ENCODE measurements at places on chromosomes 1 and 21. TPM values are rescaled to one million over a fixed set of nuclear protein-coding genes. Genes with fewer than 3 reads are reported as not detected.

Gene TRIM58
- 46.9 TPM for total RNA-seq

Gene MSH4
- total RNA-seq, result not detected

DNA sequence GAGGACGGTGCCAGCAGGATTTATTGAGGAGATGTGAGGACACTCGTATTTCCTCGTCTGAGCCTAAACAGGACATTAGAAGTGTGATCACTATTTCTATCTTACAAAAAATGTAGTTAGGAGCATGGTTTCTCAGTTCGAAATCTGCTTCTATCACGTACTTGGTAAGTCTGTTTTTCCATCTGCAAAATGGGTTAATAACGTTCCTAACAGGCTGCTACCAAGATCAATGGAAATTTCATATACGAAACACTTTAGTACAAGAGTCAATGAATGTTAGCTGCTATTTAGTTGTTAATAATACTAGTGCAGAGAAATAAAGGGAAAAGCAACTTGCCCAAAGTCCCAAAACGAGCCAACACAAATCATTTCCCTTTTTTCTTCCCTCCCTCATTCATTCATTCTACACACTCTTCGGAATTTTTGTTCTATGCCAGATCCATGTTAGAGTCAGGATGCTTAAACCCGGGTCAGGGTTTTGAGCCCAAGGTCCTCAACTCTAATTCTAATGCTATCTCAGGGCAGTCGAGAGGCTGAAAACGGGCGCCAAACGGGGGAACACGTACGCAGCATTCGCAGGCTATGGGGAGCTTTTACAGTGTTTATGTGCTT is 608 bp downstream of the SNRNP40 start:
- peak overlapping the region; percentile 81 for H3K4me3 ChIP-seq
- no peaks in the 10 kb centered on the region for H3K27me3 ChIP-seq
- peaks cover 32% of the 10 kb centered on the region for H3K4me1 ChIP-seq
- H3K36me3 ChIP-seq, result peaks cover 25% of the 10 kb centered on the region
- H3K27ac ChIP-seq, result peak overlapping the region; percentile 37

DNA sequence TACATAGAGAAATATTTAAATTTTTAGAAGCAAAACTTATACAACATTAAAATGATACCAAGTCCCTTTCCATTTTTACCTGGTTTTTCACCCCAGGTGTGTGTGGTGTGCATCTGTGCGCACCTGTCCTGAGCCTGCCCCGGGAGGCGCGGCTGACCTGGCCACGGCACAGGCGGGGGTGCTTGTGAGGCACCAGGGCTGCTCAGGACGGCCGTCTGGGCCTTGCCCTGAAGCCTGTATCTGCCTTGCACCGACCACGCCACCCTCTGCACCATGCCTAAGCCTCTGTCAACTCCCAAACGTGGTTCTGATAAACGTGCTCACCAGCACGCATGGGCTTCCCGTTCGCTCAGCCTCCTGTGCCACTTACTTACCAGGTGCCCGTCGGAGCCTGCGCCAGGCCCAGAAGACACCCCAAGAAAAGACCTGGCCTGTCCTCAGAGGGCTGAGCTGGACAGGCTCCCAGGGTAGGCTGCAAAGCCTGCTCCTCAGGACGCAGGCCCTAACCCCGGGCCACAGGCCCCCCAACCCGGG is 20.9 kb downstream of the PANK4 start:
- no peak overlapping the region for H3K27ac ChIP-seq
- H3K4me1 ChIP-seq, result no peaks in the 10 kb centered on the region
- H3K36me3 ChIP-seq, result peaks cover 27% of the 10 kb centered on the region
- DNase-seq, result no peak

DNA sequence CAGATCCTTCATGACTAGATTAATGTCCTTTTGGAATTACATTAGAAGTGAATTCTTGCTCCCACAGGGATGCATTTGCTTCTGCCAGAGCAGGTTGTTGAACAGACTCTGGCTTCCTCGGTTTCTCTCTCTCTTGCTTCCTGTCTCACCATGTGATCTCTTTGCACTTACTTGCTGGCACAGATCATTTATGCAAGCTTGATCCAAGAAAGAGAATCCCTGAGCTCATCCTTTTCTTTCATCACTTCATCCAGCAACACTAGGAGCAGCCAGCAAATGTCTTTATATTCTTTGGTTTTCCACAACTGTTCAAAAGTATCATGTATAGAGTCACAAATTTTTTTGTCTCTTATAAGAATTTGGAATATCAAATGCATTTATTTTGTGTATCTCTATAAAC is 313.5 kb downstream of the ZNF326 start:
- H3K27me3 ChIP-seq, result peaks cover 33% of the 10 kb centered on the region
- H3K36me3 ChIP-seq, result no peaks in the 10 kb centered on the region
- H3K27ac ChIP-seq, result no peak overlapping the region
- H3K4me1 ChIP-seq, result no peaks in the 10 kb centered on the region
- DNase-seq, result no peak

GRCh38 chr1:27562021-27562420 is 41.9 kb downstream of the AHDC1 start:
- no peaks in the 10 kb centered on the region for H3K27me3 ChIP-seq
- no peak overlapping the region for H3K4me3 ChIP-seq
- H3K27ac ChIP-seq, result no peak overlapping the region

GRCh38 chr1:185816460-185816859 is 82.3 kb downstream of the HMCN1 start:
- H3K36me3 ChIP-seq, result no peaks in the 10 kb centered on the region
- no peak overlapping the region for H3K4me3 ChIP-seq
- DNase-seq, result no peak
- no peak overlapping the region for H3K27ac ChIP-seq

GRCh38 chr21:35484032-35484431 is 434.9 kb upstream of the RUNX1 start:
- H3K36me3 ChIP-seq, result no peaks in the 10 kb centered on the region
- no peak for DNase-seq
- no peaks in the 10 kb centered on the region for H3K27me3 ChIP-seq
- no peak overlapping the region for H3K27ac ChIP-seq
- no peak overlapping the region for H3K4me3 ChIP-seq

DNA sequence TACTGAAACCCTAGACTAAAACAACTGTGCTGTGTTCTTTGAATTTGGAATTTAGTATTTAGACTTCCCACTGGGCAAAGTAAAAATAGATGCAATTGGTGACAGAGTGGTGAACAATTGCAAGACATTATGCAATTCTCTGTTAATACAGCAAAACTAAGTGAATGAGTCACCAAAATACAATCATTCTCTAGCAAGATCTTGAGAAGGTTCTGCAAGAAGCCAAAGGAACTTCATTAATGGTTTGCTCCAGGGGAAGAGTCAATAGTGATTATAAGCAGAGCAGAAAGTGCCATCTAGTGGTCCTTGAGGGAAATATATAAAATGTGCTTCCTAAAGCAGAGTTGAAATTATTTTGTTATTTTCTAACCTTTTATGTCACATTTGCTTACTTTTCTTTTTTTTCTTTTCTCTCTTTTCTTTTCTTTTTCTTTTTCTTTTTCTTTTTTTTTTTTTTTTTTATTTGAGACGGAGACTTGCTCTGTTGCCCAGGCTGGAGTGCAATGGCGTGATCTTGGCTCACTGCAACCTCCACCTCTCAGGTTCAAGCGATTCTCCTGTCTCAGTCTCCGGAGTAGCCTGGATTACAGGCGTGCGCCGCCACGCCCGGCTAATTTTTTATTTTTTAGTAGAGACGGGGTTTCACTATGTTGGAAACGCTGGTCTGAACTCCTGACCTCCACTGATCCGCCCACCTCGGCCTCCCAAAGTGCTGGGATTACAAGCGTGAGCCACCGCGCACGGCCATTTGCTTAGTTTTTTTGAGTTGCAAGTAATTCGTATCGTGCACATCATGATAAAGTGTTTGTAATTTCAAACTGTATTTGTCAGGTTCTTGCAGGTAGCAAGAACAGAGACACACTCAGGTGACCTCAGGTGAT is 99.2 kb downstream of the CTH start:
- H3K27ac ChIP-seq, result peak overlapping the region; percentile 38
- peak overlapping the region; percentile 45 for H3K4me3 ChIP-seq
- peak; percentile 96 for DNase-seq
- peaks cover 6% of the 10 kb centered on the region for H3K4me1 ChIP-seq

GRCh38 chr1:232806186-232806510 is 932 bp downstream of the MAP10 start:
- DNase-seq, result no peak
- H3K27me3 ChIP-seq, result peaks cover 3% of the 10 kb centered on the region
- no peak overlapping the region for H3K27ac ChIP-seq
- no peak overlapping the region for H3K4me3 ChIP-seq
- H3K4me1 ChIP-seq, result no peaks in the 10 kb centered on the region

GRCh38 chr1:36027766-36028165 is 56.1 kb upstream of the TEKT2 start:
- no peak overlapping the region for H3K27ac ChIP-seq
- DNase-seq, result peak; percentile 17
- H3K27me3 ChIP-seq, result no peaks in the 10 kb centered on the region
- no peak overlapping the region for H3K4me3 ChIP-seq
- H3K4me1 ChIP-seq, result peaks cover 11% of the 10 kb centered on the region
- H3K36me3 ChIP-seq, result peaks cover 18% of the 10 kb centered on the region
